ENCODE measurements at places on chromosomes 12 and 14. TPM values are rescaled to one million over a fixed set of nuclear protein-coding genes. Genes with fewer than 3 reads are reported as not detected.

DNA sequence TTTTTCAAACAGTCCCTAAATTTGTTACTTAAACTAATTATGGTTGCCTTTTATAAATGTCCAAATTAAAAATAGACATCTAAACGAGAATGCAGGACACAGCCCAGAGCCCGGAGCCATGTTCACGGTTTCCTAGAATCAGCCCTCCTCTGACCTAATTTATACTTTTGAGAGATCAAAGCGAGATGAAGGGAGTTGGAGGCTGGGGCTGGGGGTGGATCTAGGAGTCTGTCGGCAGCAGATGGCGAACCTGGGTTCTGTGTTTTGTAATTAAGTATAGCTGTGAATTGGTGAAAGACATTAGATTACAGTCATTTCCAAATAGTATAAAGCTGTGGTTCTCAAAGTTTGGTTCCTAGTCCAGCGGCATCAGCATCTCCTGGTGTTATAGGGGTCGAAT is 210.1 kb downstream of the SLC41A2 start:
- DNase-seq = no peak

- no peak for DNase-seq
These were observed 12.1 kb upstream of the BMP4 start for GRCh38 chr14:53968726-53969125.

The HCAR1 gene
- total RNA-seq = under 0.01 TPM

GRCh38 chr12:31749024-31749704 is 20.3 kb upstream of the AMN1 start:
- DNase-seq = peak; percentile 100

- DNase-seq = no peak
These were observed 14.2 kb downstream of the PLEKHH1 start for GRCh38 chr14:67547224-67547780.

DNA sequence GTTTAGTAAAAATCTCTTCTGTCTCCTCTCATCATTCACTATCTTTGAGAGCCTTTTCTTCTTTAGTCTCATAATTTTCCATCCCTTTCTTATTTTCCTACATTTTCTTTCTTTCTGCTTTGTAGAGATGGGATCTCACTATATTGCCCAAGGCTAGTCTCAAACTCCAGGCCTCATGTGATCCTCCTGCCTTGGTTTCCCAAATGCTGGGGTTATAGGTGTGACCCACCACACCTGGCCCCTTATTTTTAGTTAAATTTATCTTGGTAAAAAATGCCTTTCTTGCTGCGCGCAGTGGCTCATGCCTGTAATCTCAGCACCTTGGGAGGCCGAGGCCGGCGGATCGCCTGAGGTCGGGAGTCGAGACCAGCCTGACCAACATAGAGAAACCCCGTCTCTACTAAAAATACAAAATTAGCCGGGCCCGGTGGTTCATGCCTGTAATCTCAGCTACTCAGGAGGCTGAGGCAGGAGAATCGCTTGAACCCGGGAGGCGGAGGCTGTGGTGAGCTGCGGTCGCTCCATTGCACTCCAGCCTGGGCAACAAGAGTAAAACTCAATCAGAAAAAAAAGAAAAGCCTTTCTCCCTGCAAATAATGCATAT is 996 bp downstream of the SLC2A3 start:
- DNase-seq = no peak

The TNFAIP2 gene
- total RNA-seq = 46.0 TPM

- DNase-seq = no peak
These were observed 345.8 kb downstream of the ALG10 start for GRCh38 chr12:34368079-34368478.

GRCh38 chr12:10740182-10740581 is 17.1 kb upstream of the YBX3 start:
- peak; percentile 3 for DNase-seq

The NAB2 gene
- 9.3 TPM for total RNA-seq

The ZNF641 gene
- 0.22 TPM for total RNA-seq

- DNase-seq = no peak
These were observed 67.8 kb upstream of the GRIP1 start for GRCh38 chr12:66746489-66747201.

The GPHN gene
- total RNA-seq = 11.3 TPM

Data from lung microvascular endothelial cell (primary cell).